Fibroblast of skin of right quadriceps (primary cell): ENCODE measurements at places on chromosomes 3 and 15.
A peak's percentile ranks its signal among the peaks of the same experiment; 100 is the strongest.

GRCh38 chr3:43923104-43923882, 232.6 kb downstream of the ABHD5 start:
- DNase-seq: no peak

- no peak for DNase-seq
Measured at GRCh38 chr3:130644628-130645253, 101.9 kb downstream of the PIK3R4 start.

GRCh38 chr15:76062286-76062685, 2.5 kb downstream of the TMEM266 start:
- DNase-seq: no peak

GRCh38 chr3:184181596-184181995, 4.4 kb upstream of the ABCF3 start:
- DNase-seq: no peak

GRCh38 chr3:13124631-13125030, 51.4 kb upstream of the IQSEC1 start:
- DNase-seq: no peak

GRCh38 chr3:46990573-46991374, 11.3 kb downstream of the NBEAL2 start:
- DNase-seq: no peak

DNA sequence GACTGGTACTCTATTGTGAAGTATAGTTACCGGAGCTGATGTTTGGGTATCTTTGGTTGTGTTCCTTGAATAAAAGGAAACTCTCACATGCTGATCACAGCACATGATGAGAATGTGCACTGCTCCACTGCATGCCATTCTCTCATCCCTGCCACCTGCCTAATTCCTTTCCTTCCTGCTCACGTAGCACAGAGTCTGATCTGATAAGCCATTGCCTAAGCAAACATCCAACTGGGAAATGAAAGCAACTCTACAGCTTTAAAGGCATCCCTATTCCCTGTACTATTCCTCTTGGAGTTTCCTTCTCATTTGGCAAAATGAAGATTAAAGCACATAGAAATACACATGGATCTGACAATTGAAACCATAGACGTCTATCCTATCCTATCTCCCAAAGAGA, 359.8 kb downstream of the C3orf38 start:
- no peak for DNase-seq

- peak; percentile 54 for DNase-seq
Measured at GRCh38 chr3:194348354-194348753, 2.8 kb downstream of the CPN2 start.

- no peak for DNase-seq
Measured at GRCh38 chr3:114872588-114872987, 274.5 kb downstream of the ZBTB20 start.
